ENCODE measurements at places on chromosomes 3 and 15.

DNA sequence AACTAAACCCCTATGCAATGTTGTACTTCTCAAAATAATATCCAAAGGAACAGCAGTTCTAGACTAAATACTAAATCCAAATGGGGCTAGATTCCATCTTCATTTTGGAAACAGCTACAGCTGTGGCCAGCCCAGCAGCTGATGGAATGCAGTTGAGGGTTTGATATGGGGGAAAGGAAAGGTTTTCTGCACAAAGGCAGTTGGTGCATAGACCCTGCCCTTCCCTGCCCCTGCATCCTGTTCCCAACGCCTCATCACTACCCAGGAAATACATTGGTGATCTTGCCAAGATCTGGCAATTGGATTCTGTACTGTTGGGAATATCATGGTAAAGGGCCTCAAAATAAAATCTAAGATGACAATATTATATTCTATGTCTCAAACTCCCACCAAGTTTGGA, 43.9 kb downstream of the DTWD1 start:
- DNase-seq, result no peak

- DNase-seq, result no peak
Observed at GRCh38 chr3:26193558-26193957, 403.7 kb downstream of the OXSM start.

GRCh38 chr3:119856695-119857094, 74.8 kb downstream of the NR1I2 start:
- DNase-seq, result no peak

GRCh38 chr15:31037731-31038477, 46.5 kb upstream of the MTMR10 start:
- DNase-seq, result no peak

DNA sequence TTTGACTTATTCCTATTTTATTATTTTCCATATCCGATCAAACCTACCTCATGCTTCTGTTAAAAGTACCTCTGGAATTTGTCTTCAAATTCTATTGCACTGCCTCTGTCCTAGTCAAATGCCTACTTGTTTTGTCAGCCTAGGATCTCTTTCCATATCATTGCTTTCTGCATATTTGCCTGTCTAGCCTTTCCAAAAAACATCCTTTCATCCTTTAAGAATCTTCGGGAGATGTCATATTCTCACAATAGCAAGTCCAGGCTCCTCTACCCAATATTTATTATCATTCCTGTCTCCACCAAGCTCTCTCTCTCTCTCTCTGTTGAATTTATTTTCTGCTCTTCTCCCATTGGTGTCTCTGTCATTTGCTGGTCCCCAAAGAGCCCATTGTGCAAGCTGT, 80.1 kb downstream of the LRRC28 start:
- DNase-seq, result no peak

DNA sequence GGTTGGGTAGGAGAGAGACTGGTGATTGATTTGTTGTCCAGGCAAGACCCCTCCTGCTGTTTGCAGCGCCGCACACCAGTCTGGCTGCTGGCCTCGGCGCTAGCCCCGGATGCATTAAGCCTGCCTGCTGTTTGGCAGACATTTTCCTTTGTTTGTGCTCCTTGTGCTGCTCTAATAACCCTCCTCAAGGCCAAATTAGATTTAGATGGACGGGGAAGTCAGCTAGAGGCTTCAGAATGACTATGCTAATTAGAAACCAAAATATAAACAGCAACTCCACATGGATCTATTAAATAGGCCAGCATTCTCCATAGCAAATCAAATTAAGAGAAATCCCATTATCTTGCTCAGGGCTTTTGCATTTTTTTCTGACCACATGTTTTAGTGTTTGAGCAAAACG, 445.2 kb downstream of the SQOR start:
- DNase-seq, result no peak

- no peak for DNase-seq
Observed at GRCh38 chr15:63719281-63719680, 114.5 kb downstream of the HERC1 start.

GRCh38 chr3:155031186-155031585, 48.9 kb upstream of the MME start:
- no peak for DNase-seq

- no peak for DNase-seq
Observed at GRCh38 chr15:39597751-39598185, 16.9 kb downstream of the THBS1 start.

- no peak for DNase-seq
Observed at GRCh38 chr3:130795396-130795795, 48.8 kb upstream of the PIK3R4 start.

Measured in stimulated activated CD4-positive, alpha-beta T cell treated with anti-CD3 and anti-CD28 coated beads, Interleukin-15, amount 100 ng/mL, for 1 hour (primary cell).